Activated CD4-positive, alpha-beta T cell treated with anti-CD3 and anti-CD28 coated beads for 24 hours (primary cell): ENCODE measurements at places on chromosomes 6 and 20.

- DNase-seq, result no peak
These were observed 137.2 kb upstream of the ADGRB3 start for GRCh38 chr6:68497927-68498326.

GRCh38 chr20:5595744-5596143 lies 154.5 kb upstream of the SHLD1 start:
- DNase-seq, result no peak

DNA sequence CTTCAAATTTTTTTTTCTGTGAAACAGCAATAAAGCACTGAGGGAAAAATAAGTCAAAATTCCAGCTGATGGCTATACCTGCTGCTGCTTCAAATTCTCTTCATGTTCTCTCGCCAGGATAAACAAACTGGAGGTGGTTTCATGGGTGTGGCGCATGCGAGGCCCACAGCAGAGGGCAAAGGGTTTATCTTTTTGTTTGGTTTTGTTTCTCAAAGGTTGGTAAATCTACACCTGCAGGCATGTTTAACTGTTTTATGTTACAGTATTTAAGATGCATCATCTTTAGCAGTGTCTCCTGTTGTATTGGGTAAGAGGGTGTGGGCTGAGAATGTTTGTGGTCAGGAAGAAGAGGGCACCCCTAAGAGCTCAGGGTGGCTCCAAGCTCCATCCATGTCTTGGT lies 342.2 kb downstream of the CDH26 start:
- no peak for DNase-seq

DNA sequence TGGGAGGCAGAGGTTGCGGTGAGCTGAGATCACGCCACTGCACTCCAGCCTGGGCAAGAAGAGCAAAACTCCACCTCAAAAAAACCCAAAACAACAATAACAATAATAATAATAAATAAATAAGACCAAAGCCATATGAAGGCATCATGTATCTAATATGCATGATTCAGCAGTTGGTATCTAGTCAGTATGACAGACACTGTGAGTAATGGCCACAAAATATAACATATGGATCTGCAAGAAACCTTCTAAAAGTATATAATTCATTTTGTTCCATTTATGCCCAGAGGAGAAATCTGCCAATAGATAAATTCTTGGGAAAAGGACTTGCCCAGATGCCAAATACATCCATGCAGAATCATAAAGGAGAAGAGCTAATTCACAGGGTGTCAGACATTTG lies 252.3 kb downstream of the BTBD9 start:
- no peak for DNase-seq

- DNase-seq, result no peak
These were observed 29.9 kb downstream of the ABHD12 start for GRCh38 chr20:25360631-25361286.

DNA sequence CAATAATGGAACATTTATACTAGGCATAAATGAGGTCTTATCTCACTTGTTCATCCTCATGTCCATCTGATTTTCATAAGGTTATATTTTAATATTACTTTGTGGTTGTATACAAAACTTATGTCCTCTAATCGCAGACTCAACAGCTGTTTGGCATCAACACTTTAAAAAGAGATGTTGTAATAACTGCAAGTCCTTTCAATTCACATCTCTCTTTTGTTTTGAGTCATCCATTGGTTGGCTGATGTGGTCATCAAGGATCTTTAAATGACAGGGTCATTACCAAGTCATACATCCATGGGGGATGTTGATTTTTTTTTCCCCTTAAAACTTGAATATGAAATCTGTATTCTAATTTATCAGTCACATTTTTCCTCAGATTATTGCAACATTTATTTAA lies 299.4 kb upstream of the NRSN1 start:
- no peak for DNase-seq

GRCh38 chr6:33297956-33298772 lies 578 bp downstream of the RGL2 start:
- DNase-seq, result no peak

DNA sequence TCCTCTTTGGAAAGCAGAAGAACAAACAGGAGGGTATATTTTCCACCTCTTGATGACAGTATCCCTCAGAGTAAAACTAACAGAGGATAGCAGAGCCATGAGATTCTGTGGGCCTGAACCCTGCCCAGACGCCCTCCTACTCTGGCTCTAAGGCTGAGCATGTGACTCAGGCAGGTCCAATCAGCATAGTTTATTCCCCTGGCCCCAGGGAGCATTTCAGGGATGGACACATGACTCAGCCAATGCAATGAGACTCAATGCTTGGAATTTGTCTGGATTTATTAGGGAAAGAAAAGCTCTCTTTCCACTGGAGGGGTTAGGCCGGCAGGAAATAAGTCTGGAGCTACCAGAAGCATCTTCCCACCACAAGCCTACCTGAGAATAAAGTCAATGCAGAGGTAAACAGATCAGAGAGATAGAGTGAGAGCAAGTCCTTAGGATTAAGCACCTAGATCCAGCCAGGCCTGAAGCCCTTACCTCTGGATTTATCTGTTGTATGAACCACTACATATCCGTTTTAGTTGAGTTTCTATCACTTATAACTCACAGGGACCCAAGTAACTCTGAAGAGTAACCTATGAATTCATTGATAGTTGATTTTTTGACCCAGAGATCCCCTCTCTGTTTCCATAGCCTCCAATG lies 68.2 kb upstream of the EYA2 start:
- DNase-seq, result no peak

- no peak for DNase-seq
These were observed 106.3 kb upstream of the CD93 start for GRCh38 chr20:23192469-23192868.

GRCh38 chr6:136823128-136823660 lies 802 bp downstream of the PEX7 start:
- DNase-seq, result no peak

GRCh38 chr20:12409501-12409900 lies 491.8 kb downstream of the BTBD3 start:
- no peak for DNase-seq

DNA sequence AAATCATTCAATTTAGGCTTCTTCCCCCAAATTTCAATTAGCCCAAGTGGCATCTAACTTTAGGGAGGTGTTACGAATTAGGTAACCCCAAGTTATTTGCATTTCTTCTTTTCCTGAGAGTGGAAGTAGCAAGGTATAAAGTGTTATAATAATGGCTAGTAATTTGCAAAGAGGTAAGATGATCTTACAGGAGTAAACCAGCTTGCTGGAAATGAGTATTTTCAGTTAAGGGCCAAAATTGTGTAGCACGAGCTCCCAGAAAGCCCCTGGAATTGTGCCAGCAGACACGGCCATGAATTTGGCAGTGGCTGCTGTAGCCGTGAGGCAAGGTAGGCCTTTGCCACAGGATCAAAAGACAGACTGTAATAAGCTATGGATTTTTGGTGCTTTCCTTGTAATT lies 38.0 kb downstream of the CITED2 start:
- no peak for DNase-seq

- DNase-seq, result no peak
These were observed 25.5 kb upstream of the MAPK13 start for GRCh38 chr6:36104836-36105235.

DNA sequence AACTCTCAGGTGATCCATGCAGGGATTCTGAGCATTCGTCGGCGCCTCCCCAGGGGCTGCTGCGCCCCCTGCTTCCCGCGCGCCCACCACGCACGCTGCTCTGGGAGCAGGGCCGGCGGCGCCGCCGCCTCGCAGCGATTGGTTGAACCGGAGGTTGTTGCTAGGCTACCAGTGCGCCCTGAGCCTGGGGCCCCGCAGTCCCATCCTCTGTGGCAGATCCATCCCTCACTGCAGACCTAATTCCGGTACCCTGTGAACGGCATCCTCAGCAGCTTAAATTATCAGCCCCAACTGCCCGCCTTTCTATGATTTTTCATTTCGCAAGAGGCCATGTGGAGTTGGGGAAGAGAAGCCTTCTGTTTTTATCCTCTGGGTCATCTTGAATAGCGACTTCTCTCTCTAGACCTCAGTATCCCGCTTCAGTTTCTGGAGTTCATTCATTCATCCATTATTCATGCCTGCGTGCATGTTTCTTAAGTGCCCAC lies 15.4 kb downstream of the PNPLA1 start:
- DNase-seq, result no peak

GRCh38 chr6:134896910-134897309 lies 53.0 kb downstream of the ALDH8A1 start:
- no peak for DNase-seq

DNA sequence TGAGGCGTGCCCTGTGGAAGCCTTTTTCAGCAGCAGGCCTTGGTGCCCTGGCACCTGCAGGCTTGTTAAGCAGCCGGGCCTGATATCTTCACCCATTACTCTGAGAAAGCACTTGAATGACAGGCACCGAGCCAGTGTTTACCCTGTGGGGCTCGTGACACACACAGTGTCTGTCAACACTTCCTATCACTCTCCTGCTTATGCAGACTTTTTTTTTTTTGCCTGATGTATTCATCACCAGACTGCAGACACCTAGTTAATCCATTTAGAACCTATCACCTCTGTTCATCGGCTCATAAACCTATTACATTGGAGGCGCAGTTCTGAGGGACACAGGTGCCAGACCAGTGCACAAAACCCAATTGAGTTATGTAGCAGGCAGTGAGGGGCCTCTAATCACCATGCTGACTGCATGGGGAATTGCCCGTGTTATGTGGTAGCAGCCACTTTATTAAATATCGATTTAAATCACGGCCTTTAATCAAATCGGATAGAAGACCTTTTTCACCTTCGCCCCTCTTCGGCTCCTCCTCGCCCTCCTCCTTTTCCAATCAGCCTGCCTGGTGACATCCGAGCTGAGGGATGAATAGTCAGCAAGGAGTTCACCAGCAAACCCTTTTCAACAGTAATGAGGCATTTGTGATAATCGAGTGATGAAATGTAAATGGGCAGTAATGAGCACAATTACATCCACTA lies 962.9 kb upstream of the SLC35B3 start:
- DNase-seq, result no peak

GRCh38 chr6:16274483-16274882 lies 36.1 kb downstream of the GMPR start:
- no peak for DNase-seq

DNA sequence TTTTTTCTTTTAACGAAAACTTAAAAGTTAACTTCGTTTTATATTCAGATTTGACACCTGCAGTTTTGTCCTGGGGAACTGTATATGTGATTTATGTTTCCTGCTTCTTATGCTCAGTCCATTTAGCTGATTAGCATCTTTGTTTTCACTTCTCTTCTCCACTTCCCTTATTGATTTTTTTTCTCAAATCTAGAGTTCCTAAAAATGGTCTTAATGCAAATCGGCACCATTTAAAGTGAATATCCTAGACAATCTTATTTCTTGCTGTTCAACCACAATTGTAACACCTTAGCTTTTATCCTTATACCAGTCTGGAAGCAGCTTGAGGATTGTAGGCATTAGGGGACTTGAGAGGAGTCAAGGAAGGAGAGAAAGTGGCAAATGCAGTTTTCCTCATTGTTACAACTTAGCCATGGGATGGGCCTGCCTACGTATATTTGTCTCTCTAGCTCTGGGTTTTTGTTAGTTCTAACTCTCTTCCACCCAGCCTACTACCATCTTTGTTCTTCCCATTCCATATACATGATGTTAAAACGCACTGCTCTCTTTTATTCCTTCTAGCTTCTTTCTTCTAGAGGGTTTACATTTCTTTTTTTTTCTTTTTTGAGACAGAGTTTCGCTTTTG lies 8.5 kb downstream of the QRSL1 start:
- no peak for DNase-seq

DNA sequence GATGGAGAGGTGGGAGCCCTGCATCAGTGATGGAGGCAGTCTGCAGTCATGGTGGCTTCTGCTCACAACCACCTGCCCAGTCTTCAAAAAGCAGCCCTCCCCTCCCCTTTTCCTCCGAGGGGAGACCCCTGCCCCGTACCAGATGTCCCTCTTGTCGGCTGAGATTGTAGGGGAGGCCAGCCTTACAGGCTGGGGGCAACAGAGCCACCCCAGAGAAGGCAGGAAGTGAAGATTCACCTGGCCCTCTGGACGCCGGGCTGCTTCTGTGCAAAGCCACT lies 4.5 kb downstream of the TNFRSF6B start:
- DNase-seq, result no peak

DNA sequence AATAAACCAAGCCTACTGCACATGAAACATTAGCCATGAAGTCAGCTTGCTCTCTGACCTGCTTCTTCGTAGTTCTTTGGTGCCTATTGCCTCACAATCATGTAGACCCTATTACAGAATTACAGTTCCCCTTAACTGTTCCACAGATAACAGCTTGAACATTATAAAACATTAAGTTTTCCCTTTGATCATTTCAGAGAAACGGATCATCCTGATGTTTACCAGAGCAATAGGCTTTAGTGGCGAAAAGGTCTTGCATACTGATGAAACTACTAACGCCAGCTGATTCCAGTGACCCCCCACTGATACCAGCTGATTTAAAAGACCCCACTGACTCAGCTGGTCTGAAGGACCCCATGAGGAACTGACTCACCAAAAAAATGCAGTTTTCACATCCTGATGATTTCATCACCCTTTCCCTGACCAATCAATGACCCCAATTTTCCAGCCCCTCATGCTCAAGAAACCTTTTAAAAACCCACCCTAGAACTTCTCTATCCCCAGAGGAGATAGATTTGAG lies 39.4 kb upstream of the MLIP start:
- DNase-seq, result no peak

DNA sequence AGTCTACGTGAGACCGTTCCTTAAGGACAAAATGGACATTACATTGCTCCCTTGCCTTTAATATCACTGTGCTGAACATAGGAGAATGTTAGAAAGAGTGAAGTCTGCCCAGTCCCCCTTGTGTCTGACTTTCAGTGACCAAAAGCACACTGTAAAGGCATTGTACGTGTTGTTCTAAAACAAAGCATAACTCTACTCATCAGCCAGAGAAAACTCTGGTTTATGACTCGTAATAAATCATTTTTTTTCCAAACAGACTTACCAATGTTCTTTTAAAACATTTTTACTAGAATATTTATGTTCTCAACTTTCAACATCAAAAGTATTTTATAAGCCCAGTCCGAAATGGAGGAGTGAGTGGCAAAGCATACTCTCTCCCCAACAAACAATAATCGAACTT lies 262.5 kb downstream of the GJA1 start:
- no peak for DNase-seq

- DNase-seq, result no peak
These were observed 676.9 kb downstream of the HACE1 start for GRCh38 chr6:104182811-104183210.

- DNase-seq, result no peak
These were observed 46.9 kb downstream of the GINS1 start for GRCh38 chr20:25454153-25454900.

- DNase-seq, result no peak
These were observed 94.5 kb downstream of the PREX1 start for GRCh38 chr20:48733296-48733790.

- DNase-seq, result no peak
These were observed 44.4 kb downstream of the FAXC start for GRCh38 chr6:99305021-99305554.

DNA sequence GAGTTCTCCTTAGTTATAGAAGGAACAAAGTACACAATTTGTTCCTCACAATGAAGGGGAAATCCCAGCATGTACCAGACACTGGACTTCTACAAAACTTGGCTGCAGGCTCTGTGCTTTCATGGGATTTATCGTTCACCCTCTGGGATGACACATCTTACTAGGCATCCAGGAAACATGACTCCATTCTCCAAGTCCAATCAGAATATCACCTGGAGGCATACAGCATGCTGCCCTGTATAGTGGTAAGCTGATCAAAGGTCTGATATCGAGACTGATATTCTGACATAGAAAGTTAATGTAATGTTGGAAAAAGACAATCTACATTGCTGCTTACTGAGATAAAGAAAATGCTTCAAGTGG lies 6.7 kb downstream of the RWDD2A start:
- DNase-seq, result no peak
